Panc1 (cell line): ENCODE measurements at places on chromosomes 4 and X. TPM values are rescaled to one million over a fixed set of nuclear protein-coding genes. Genes with fewer than 3 reads are reported as not detected.

The MAP9 gene
- 9.8 TPM for total RNA-seq

The RTL9 gene
- total RNA-seq, result not detected

The MGAT4D gene
- total RNA-seq, result not detected

The DCAF8L2 gene
- total RNA-seq, result not detected

The GAGE2A gene
- not detected for total RNA-seq

The CXCL1 gene
- 12.8 TPM for total RNA-seq

The AMBN gene
- not detected for total RNA-seq

The CCKAR gene
- total RNA-seq, result not detected

The TCEAL6 gene
- total RNA-seq, result not detected

The ODAPH gene
- not detected for total RNA-seq

The LEF1 gene
- 0.54 TPM for total RNA-seq
